Liver (tissue), 10 donors: ENCODE measurements at places on chromosomes 3 and 15. TPM values are rescaled to one million over a fixed set of nuclear protein-coding genes. Genes with fewer than 3 reads are reported as not detected.

The TP63 gene
- 0.08 TPM for total RNA-seq

DNA sequence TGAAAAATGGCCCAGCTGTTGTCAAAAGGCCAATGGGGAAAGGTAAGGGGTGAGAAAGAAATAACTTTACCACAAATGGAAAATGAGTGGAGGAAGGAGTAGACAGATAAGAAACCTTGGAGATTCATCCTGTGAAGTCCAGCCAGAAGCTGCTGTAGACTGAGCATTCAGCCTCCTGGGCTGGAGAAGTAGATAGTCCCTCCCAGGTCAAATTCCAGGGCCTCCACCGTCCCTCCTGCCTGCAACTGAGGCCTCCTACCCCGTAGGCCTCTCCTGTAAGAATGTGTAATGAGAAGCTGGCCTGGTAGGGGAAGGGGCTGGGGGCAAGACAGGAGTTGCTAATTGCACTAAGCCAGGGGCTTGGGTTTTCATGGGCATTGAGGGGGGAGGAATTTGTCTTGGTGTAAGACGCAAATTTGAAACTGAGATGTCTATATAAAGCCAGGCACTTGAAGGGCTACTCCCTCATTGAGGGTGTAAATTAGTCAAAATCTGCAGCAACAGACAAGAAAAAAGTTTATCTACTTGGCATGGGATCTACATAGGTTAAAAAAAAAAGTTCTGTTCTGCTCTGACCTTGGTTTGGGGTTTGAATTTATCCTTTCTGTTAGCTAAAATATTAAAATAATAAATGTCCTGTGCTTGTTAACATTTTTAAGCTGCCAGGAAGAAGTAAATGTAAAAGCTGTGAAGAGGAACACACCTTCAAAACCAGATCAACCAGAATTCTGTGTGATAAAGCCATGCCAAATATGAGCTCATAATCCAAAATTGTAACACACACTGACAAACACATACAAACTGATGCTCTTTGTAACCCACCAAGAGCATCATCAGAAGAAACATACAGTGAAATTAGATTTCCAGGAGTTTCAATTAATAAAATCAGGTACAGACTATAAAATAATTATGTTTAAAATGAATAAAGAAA, 1.7 kb upstream of the RBP2 start:
- no peak for DNase-seq

- no peak for DNase-seq
Measured at GRCh38 chr3:108073764-108074431, 16.9 kb downstream of the CD47 start.

GRCh38 chr3:85004147-85004546, 45.4 kb downstream of the CADM2 start:
- DNase-seq, result no peak
